ENCODE measurements at places on chromosomes 6 and 20.

DNA sequence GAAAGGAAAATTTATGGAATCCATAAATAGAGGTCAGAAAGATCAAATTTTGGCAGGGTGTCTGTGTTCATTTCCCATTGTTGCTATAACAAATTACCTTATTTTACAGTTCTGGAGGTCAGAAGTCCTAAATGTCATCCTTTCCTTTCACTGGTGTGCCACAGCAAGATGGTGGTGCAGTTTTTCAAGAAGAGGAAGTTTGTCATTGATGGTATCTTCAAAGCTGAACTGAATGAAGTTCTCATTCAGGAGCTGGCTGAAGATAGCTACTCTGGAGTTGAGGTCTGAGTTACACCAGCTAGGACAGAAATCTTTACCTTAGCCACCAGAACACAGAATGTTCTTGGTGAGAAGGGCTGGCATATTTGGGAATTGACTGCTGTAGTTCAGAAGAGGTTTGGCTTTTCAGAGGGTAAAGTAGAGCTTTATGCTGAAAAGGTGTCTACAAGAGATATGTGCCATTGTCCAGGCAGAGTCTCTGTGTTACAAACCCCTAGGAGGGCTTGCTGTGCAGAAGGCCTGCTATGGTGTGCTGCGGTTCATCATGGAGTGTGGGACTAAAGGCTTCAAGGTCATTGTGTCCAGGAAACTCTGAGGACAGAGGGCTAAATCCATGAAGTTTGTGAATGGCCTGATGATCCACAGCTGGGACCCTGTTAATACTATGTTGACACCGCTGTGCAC, 7.2 kb upstream of the CCNC start:
- no peak for DNase-seq

GRCh38 chr6:49552596-49552995, 2.1 kb downstream of the C6orf141 start:
- DNase-seq, result no peak

- no peak for DNase-seq
Measured at GRCh38 chr6:28303570-28303969, 22.2 kb downstream of the PGBD1 start.

DNA sequence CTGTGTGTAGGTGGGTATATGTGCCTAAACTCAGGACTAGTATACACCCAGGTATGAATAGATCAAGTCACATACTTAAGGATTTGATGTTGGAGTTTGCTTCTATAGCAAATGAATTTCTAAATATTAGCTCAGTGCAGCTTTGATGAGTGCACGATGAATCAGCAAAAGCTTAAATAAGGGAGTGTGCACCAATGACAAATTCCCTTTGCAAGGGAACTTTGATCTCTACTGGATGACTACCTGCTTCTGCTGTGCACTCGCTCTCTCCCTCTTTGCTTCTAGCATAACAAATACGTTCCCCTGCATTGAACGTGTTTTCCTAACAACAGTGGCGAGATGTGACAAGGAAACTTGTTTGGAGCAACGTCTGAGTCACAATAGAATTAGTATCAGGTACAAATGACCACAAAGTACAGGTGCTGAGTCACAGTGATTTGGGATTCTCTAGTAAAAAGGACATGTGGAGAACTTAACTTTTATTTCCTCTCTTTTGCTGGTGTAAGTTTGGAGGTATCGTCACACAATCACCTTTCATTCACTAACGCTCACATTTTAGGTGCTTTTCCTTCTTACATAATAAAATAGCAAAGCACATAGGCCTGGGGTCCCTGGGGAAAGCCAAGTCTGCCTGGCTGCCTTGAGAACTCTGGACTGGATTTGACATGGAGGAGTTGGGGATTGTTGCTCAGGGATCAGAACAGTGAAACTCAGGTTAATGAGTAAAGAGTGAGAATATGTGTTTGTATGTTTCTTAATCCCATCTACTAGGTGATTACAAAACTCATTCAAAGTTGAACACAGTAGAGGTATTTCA, 49.7 kb downstream of the KLHL31 start:
- DNase-seq, result no peak

- DNase-seq, result no peak
Measured at GRCh38 chr6:89257346-89257745, 40.2 kb upstream of the GABRR1 start.

- no peak for DNase-seq
Measured at GRCh38 chr6:160005861-160006540, 37.1 kb downstream of the IGF2R start.

DNA sequence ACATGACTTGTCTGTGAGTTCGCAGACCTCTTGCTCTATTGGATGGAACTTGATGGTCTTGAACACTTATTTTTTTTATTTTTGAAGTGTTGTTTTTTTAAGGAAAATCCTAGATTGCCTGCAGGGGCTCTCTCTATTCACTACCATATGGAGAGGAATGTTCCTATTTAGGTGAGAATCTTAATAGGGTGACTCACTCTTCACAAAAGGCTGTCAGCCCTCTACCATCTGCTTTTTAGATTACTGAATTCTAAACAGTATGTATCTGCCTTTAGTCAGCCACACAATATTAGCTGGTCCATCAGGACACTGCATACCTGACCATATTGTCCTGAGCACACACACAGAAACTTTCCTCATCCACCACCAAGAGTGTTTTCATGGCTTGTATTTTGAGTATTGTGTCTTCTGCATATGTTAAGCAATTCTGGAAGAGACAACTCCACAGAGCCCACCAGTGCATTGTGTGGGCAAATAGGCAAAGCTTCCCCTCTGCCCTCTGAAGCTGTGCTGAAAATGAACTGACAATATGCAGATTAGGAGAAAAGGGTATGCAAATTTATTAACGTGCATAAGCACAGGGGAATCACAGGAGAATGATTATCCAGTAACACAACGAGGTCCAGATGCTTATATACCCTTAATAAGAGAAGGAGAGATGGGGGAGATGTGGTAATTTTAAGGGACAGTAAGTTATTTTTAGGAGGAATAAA, 6.6 kb upstream of the BTBD9 start:
- no peak for DNase-seq

- no peak for DNase-seq
Measured at GRCh38 chr6:52969359-52969758, 25.7 kb downstream of the GSTA4 start.

DNA sequence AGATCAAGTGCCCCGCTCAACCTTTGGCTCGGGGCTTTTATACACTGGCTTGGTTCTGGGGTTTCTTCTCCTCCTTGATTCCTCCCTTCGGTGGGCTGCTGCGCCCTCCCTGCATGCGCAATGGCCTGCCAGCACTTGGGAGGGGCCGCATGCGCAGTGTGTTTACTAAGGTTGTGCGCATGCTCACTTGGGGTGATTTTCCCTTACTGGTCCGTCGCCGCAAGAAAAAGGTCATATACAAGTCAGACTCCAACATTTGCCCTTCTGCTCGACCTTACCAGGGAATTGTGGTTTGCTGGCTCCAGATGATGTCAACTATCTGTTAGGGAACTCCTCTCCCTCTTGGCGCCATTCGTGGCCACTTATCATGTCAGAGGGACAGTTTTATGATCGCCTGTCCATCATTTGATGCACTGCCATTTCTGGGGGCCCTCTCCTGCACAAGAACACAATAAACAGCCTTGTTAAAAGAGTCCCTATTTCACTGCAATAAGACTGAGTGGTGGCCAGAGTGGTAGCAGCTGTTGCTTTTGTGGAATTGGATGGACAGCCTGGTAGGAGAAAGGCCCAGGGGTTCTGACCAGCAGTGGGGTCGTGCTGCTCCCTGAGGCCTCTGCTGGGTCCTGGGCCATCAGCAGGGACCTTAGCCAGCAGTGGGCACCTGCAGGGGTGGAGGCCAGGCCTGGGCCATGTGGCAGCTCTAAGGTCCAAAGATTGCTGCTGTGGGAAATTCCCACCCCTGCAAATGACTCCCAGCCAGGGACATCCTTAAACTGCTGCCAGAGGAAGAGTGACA, 2.8 kb upstream of the LBP start:
- no peak for DNase-seq

- no peak for DNase-seq
Measured at GRCh38 chr20:23413862-23414422, 7.3 kb downstream of the NAPB start.

- no peak for DNase-seq
Measured at GRCh38 chr20:5207138-5207537, 80.3 kb downstream of the CDS2 start.

DNA sequence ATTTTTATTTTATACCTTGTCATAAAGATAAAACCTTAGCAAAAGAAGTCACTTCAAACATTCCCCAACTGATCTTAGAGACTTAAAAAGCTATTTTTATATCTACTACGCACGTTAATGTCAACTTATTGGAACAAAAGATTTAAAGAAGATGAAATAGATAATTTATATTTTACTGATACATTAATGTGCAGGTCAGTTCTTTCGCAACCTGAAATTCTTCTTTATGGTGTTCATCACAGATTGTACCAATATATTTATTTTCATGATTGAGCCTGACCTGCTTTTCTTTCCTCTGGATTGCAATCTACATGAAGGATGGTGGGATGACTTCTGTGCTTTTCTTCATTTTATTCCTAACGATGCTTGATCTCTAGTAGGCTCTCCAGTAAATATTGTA, 596.3 kb downstream of the PHF3 start:
- DNase-seq, result no peak

DNA sequence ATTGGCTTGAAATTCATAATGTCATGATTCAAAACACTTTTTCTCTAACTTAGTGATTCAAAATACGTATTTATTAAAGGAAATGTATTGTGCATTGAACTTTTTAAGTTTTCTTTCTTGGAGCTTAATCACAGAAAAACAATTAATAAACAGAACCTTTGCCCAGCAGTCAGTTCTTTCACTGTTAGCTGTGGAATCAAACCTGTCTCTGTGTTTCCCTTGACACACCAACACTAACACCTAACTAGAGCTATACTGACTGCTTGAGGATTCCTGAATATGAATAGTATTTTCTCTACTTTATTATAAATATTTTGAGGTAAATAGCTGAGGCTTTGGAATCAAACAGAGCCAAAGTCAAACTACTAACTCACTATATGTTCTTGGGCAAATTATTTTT, 296.4 kb downstream of the HIVEP2 start:
- DNase-seq, result no peak

DNA sequence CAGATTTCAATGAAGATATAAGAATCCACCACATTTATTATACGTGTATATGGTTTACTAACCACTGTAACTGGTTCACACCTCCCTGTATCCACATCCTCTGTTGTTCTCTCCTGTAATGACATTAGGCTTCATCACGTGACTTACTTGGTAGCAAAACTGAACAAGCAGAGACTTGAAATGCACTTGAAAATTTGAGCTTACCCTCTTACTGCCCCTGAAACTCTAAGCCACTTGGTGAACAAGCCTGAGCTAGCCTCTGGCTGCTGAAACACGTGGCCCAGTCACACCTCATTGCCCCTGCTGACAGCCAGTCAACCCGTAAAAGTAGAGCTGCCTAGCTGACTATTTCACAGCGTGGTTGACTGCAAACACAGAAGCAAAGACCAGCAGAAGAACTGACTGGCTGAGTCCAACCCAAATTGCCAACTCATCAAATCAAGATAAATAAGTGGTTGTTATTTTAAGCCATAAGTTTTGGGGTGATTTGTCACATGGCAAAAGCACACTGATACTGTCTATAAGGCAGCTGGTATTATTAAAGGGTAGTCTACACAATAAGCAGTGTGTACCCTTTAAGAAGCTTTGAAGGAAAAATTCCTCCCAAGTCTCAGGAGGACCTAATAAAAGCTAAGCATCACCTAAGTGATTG, 109.0 kb downstream of the RALGAPA2 start:
- no peak for DNase-seq

DNA sequence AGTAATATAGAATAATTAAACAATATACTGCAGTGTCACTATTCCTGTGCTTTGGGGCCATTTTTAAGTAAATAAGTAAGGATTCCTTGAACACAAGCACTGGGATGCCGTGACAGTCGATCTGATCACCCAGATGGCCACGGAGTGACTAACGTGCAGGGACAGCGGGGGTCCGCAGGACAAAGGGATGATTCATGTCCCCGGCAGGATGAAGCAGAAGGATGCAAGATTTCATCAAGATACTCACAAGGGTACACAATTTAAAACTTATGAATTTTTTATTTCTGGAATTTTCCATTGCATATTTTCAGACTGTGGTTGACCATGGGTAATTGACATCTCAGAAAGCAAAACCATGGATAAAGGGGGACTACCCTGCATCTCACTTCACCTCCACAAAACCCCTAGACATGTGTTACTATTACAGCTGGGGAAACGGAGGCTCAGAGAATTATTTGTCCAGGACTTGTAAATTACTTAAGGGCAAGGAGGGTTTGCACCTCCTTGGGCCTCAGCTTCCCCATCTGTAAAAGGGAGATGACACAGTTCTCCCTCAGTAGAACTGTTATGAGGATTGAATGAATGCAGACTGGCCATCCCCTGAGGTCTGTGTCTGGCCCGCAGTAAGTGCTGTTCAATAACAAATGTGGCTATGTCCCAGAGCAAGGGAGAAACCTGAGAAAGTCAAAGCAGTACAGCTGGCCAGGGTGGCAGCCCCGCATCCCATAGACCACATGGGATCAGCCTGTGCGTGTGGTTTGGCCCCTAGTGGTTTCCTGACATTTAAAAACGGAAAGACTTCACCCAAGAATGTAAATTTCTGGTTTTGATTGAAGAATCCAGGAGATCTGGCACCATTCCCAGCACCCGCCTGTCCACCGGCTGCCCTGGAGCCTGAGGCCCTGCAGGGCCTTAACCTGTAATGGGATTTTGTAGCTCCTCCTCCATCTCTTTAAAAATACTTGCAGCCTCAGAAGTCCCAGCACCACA, 235.5 kb downstream of the BMP7 start:
- no peak for DNase-seq

DNA sequence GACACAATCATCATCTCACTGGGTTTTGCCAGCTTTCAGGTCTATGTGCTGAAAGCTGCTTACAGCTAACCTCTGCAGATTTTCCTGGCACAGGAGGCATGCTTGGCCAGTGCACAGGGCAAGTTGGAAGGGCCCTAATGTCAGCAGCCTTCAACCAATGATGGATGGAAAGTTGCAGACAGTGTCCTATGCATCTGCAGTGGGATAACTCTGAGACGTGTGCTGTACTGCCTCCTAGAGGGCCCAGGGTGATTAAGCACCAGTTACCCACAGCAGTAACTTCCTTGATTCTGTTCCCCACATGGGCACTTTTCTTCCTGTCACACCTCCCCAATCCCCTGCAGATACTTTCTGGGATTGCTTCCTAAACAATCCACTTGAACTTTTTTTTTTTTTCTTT, 38.6 kb downstream of the OVOL2 start:
- DNase-seq, result no peak
